Gastrocnemius medialis (tissue), 4 donors: ENCODE measurements at places on chromosomes 11 and 22. TPM values are rescaled to one million over a fixed set of nuclear protein-coding genes. Genes with fewer than 3 reads are reported as not detected.

DNA sequence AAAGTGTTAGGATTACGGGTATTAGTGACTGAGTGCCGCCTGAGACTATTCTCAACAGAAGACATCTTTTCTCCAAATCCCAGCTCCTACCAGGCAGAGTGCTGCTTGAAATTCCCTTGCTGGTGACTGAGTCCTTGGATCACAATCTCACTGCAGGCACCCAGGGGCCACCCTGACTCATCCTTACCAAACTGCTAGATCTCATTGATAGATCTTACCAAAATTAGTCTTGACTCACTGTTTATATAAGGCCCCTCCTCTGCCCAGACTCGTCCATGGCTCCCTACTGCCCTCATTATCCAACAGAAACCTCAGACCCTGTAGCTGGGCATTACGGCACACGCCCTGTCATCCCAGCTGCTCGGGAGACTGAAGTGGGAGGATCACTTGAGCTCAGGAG, 14.7 kb downstream of the TBC1D10A start:
- DNase-seq: no peak

- peak; percentile 38 for DNase-seq
These were observed 57.4 kb downstream of the CLMP start for GRCh38 chr11:123137431-123138224.

- no peak for DNase-seq
These were observed 28.2 kb upstream of the CCDC81 start for GRCh38 chr11:86346513-86346912.

GRCh38 chr11:93524173-93524536, 19.0 kb downstream of the SMCO4 start:
- DNase-seq: no peak

DNA sequence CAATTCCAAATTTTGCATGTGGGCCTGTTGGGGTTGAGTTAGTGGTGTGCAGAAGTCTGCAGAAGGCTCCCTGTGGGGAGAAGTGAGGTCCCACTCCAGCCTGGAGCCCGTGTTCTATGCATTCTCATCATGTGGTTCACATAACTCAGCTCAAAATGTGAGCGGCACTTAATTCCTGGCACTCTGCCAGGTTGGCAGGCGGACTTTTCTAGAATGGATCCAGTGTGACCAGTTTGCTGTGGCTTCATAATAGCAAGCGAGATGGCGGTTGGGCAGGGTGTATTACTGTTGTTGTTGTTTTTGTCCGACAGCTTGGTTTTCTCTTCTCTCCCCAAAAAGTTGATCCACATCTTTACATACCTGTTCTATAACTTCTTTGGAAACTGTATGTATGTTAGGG, 146.8 kb upstream of the TTC12 start:
- no peak for DNase-seq

The TMEM191B gene
- 0.81 TPM for total RNA-seq

DNA sequence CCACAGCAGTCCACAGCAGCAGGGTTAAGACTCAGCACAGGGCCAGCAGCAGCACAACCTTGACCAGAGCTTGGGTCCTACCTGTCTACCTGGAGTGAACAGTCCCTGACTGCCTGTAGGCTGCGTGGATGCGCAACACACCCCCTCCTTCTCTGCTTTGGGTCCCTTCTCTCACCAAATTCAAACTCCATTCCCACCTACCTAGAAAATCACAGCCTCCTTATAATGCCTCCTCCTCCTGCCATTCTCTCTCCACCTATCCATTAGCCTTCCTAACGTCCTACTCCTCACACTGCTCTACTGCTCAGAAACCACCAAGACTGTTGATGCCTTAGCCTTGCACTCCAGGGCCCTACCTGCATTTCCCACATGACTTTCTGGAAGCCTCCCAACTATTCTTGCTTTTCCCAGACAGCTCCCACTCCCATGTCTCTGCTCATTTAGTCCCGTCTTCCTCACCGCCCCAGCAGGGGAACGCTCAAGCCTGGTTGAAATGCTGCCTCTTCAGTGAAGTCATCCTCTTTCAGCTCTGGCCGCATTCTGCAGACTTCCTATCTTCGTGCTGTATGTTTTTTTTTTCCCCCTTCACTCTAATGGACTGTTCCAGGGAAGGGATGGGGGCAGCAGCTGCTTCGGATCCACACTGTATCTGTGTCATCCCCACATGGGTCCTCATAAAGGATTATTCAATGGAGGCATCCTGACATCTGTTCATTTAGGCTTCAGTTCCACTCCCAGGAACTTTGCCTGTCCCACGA, 3.3 kb downstream of the IL18BP start:
- no peak for DNase-seq

- DNase-seq: no peak
These were observed 28.3 kb downstream of the OSBPL5 start for GRCh38 chr11:3136546-3137455.

DNA sequence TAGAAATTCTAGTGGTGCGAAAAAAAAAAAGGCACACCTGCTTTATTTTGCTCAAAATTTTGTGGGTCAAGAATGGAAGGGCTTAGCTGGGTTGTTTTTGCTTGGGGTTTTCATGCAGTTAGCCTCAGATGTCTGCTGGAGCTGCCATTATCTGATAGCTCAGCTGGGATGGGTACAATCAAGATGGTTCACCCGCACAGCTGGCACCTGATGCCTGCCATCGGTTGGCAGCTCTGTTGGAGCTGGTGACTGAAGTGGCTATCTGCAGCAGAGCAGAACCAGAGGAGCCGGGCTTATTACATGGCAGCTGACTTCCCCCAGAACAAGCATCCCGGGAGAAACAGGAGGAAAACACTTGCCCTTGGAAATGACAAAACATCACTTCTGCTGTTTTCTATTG, 12.1 kb upstream of the ELFN2 start:
- no peak for DNase-seq

- DNase-seq: no peak
These were observed 100.0 kb downstream of the PTPRJ start for GRCh38 chr11:48080301-48080861.

DNA sequence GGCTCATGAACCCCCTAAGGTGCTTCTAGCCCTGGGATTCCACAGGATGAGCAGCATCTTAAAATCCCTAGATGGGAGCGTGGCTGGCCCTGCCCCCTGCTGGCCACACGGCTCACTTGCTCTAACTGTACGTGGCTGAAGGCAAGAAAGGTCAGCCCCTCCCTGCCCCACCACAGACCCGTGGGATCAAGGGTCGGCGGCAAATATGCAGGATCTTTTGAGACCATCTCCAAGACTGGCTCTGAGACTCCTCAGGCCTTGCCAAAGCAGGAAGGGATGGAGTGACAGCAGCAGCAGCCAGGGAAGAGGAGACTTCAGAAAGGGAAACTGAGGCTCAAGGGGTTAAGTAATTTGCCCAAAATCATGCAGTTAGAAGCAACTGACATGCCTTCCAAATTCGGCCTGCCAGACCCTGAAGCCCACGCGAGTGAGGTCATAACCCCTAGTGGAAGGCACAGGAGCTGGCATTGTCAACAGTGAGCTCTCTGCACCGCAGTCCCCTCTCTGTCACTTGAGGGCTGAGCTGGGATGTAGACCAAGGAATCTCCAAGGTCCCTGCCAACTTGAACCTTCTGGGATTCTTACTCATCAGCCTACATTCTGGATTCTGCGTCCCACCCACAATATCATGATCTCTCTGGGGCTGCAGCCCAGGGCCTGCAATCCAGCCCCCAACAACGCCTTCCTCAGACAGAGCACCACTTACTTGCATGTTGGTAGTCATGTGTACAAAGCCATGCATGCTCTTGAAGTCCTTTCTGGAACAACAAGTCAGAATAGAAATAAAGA, 31.4 kb downstream of the CREB3L1 start:
- peak; percentile 66 for DNase-seq

DNA sequence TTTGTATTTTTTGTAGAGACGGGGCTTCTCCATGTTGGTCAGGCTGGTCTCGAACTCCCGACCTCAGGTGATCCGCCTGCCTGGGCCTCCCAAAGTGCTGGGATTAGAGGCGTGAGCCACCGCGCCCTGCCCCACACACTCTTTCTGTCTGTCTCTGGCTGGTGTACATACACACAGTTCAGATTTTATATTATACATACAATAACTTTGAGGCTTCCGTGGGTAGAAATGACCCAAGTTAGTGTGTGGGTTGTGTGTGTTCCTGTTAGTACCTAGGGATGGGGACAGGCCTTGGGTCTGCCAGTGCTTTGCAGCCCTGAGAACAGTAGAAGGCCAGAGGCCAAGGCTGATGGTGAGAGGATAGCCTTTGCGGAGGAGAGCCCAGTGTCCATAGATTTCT, 2.8 kb downstream of the ZBTB16 start:
- DNase-seq: no peak

The AGBL2 gene
- not detected for total RNA-seq

GRCh38 chr22:50269970-50270665, at the start of gene MAPK11:
MAPK11 (minus strand) TSS chr22:50270380; CDS start chr22:50270292, 88 bp downstream.
- no peak for DNase-seq

DNA sequence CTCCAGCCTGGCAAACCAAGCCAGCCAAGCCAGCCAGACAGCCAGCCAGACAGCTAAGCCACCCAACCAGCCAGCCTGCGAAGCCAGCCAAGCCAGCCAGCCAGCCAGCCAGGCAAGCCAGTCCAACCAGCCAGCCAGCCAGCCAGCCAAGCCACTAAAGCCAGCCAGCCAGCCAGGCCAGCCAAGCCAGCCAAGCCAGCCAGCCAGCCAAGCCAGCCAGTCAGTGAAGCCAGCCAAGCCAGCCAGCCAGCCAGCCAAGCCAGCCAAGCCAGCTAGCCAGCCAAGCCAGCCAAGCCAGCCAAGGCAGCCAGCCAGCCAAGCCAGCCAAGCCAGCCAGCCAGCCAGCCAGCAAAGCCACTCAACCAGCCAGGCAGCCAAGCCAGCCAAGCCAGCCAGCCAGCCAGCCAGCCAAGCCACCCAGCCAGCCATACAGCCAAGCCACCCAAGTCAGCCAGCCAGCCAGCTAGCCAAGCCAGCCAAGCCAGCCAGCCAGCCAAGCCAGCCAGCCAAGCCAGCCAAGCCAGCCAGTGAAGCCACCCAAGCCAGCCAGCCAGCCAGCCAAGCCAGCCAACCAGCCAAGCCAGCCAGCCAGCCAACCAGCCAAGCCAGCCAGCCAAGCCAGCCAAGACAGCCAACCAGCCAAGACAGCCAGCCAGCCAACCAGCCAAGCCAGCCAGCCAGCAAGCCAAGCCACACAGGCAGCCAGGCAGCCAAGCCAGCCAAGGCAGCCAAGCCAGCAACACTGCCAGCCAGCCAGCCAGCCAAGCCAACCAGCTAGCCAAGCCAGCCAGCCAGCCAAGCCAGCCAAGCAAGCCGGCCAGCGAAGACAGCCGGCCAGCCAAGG, 29.7 kb downstream of the CCT8L2 start:
- DNase-seq: no peak

DNA sequence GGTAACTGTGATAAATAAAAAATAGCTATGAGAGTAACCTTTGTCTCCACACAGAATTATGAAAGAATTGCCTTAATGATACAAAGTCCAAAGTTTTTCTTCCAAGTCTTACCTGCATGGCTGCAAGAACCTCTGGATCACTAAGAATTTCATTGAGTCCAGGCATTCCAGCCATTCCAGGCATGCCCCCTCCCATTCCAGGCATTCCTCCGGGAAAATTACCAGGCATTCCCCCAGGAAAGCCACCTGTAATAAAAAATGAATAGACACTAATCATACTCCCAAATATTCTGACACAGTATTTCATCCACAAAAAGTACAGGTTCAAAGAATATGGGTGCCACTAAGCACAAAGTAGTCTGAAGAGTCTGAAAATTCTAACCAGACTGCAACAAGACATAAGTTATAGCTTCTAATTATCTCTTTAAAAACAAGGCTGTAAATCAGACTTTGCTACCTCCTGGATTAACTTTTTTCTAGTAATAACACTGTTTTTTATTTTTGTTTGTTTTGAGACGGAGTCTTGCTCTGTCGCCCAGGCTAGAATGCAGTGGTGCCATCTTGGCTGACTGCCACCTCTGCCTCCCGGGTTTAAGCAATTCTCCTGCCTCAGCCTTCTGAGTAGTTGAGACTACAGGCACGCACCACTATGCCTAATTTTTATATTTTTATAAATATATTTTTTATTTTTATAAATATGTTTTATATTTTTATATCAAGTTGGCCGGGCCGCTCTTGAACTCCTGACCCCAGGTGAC, 8.0 kb upstream of the SLC25A17 start:
- no peak for DNase-seq

The ASPHD2 gene
- total RNA-seq: not detected

DNA sequence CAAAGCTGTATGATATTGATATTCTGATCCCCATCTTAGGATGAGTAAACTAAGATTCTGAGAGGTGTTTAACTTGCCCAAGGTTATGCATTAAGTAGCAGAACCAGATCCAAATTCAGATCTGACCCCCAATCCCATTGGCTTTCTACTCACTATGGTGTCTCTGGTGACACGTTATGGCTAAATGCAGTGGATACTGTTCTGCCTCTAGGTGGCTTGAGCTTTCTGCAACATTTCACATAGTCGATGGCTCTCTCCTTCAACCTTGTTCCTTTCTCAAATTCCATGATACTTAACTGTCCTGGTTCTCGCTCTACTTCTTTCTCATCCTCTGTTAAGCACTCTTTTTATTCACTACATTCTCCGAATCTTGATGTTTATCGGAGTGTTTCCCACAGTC, 9.4 kb downstream of the C11orf97 start:
- DNase-seq: no peak

GRCh38 chr11:64053699-64054098, 18.0 kb downstream of the FLRT1 start:
- DNase-seq: no peak

GRCh38 chr11:100003985-100004384, 683.1 kb upstream of the ARHGAP42 start:
- no peak for DNase-seq

DNA sequence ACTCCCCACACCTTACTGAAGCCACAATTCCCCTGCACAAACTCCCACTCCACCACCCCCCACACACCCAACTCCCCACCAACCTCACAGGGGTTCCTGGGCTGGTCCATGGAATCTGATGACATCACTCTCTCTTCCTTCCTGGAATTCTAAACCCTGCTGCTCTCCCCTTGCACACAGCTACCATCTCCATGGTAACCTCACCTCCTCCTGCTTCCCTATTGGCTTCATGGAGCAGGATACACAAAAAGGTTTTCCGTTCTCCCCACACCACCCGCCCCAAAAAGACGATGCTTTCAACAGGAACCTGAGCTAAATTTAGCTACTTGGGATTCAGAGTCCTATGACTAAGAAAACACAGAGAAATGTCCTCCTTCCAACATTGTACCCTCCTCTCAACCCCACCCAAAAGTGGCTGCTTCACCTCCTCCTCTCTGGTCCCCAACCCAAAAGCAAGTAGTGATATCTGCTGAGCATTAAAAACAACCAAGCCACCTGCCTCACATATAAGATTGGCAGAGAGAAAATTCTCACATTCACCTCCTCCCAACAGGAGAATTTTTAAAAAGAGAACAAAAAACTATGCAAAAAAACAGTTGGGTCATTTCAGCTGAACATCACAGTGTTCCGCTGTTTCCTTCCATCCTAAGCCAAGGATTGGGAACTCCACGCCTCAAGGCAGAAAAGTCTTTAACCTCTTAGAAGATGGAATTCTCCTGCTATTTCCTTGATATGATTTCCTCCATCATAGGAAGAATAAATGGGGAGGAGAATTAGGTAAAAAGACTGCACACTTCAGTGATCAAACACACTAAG, 66.9 kb downstream of the RBFOX2 start:
- no peak for DNase-seq
